ENCODE measurements at places on chromosomes 2 and 18.

- no peak for DNase-seq
These were observed 92.4 kb downstream of the GLI2 start for GRCh38 chr2:120828066-120828465.

GRCh38 chr2:86372641-86373502 lies 35.4 kb upstream of the REEP1 start:
- peak; percentile 20 for DNase-seq

GRCh38 chr2:144383571-144384100 lies 136.3 kb downstream of the ZEB2 start:
- no peak for DNase-seq

GRCh38 chr2:66846887-66847286 lies 412.0 kb downstream of the MEIS1 start:
- no peak for DNase-seq

- no peak for DNase-seq
These were observed 125.0 kb downstream of the KCNE4 start for GRCh38 chr2:223176970-223177369.

GRCh38 chr18:44735096-44735495 lies 54.4 kb downstream of the SETBP1 start:
- DNase-seq: no peak

DNA sequence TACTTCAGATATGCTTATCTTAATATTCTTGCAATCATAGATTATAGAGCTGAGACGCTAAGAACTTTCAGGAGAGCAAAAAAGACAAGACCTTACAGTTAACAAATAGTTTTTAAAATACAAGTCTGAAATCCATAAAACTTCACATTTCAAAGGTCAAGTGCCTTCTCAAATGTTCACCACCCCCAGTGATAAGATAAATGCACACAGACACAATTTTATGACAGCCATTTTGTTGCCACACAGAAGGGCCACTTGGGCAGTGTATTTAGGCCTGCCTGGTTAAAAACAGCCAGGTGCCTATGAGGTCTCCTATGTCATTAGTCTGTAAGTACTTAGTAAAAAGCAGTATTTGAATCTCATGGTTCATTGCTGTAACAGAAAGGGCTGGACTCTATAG lies 8.1 kb upstream of the PSTPIP2 start:
- DNase-seq: no peak

- DNase-seq: no peak
These were observed 190.8 kb downstream of the TMEM247 start for GRCh38 chr2:46669996-46670793.

- no peak for DNase-seq
These were observed 84.2 kb downstream of the TGFA start for GRCh38 chr2:70469435-70469834.

DNA sequence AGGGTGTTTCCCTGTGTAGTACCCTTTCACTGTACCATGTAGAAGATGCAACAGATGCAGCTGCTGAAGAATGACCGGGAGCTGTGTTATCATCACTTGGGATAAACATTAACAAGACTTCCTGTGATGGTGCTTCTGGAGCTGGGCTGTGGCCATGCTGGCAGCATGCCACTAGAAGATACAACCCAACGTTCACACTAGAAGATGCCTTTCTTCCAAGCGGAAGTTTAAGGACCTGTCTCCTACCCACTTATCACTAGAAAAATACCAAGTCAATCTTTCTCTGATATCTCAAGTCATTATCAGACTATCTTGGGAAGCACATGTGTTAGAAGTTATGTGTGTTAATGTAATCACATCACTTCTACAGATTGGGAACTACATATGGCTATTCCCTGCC lies 953.5 kb downstream of the CNTNAP5 start:
- DNase-seq: no peak

DNA sequence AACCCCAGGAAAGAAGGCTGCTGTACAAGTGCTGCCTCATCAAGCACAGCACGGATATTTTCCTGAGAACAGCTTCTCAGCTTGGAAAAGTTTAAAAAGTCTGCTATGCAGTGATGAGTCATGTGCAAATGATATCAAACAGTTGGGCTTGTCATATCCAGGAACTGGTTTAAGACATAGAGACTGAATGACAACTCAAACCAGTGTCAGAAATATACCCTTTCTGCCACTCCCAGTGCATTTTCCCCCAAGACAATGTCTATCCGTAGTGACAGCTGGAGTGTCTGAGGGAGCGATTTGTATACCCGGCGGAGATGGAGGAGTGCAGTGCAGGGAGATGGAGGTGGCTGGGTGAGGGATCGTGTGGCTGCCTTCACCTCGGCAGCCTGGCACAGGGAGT lies 28.2 kb downstream of the SOX11 start:
- no peak for DNase-seq

DNA sequence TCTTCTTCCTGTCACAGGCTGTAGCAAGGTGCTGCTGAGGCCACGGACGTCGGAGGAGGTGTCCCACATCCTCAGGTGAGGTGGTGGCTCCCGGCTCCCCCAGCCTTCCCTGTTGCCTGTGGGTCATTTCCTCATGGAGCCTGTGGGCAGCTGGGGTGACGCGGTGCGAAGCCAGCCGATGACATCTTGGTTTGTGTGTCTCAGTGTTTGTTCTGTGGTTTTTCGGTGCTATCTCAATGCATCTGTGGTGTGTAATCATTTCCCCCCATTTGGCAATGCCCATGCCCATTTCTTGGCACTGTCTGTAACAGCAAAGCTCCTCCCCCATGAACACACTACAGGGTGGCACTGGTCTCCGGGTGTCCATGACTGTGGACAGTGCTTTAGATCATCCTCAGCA lies 6.6 kb downstream of the D2HGDH start:
- peak; percentile 46 for DNase-seq

DNA sequence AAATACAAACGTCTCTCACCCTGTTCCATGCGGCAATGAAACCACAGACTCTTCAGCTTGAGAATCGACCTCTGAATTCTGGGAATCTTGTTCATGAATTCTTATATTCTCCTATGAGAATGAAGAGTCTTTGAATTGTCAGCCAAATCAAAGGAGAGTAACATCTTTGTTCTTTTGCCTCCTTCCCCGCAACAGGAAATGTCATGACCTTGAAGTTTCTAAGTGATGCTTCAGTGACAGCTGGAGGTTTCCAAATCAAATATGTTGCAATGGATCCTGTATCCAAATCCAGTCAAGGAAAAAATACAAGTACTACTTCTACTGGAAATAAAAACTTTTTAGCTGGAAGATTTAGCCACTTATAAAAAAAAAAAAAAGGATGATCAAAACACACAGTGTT lies 21.8 kb downstream of the TNFAIP6 start:
- no peak for DNase-seq

- no peak for DNase-seq
These were observed 37.5 kb upstream of the PTH2R start for GRCh38 chr2:208369091-208369490.

GRCh38 chr18:5058768-5059695 lies 138.0 kb downstream of the AKAIN1 start:
- DNase-seq: peak; percentile 29

DNA sequence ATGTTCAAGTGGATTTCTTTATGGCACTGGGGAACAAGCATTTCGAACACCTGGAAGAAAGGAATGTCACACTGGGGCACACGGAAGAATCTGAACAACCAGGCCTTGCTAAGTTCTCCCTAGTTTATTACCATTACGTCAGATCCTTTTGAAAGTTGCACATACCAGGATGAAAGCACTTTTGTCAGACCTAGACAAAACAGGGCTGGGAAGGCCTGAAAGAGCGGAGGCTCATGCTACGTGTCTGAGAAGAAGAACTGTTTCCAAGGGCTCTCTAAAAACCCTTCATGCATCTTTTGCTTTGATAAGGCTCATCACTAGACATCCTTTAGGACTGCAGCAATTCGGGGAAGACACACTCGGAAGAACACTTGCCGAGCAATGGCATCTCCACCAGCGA lies 15.4 kb upstream of the SLC25A52 start:
- DNase-seq: no peak

DNA sequence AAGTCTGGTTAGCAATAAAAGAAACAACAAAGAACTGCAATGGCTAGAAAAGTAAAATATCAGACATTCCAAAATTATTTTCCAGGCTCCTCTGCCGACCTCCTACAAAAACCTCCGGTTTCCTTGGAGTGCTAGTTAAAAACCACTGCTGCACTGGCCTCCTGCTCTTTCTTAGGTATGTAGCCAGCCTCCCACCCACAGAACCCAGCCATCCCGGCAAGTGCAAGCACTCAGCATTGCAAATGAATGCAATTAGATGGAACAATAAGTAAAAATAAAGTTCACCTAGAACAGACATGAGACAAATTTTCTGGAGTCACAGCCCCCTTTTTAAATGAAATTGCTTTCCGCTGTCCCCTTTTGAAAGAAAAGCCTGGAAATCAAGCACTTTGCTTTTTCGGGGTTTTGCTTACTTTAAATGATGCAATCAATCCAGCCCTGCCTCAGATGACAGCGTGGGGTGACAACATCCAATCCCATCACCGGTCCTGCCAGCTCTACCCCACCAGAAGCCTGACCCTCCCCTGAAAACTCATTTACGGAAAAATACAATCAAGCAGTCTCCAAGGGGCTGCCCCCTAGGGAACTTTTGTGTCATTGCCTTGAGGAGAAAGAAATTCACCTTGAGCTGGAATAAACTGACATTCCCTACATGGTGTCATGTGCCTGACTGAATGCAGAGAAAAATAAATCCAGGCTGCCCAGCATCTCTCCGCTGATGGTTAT lies 199.8 kb downstream of the EPHA4 start:
- no peak for DNase-seq

- DNase-seq: no peak
These were observed 159.8 kb downstream of the METTL4 start for GRCh38 chr18:2411381-2411960.

DNA sequence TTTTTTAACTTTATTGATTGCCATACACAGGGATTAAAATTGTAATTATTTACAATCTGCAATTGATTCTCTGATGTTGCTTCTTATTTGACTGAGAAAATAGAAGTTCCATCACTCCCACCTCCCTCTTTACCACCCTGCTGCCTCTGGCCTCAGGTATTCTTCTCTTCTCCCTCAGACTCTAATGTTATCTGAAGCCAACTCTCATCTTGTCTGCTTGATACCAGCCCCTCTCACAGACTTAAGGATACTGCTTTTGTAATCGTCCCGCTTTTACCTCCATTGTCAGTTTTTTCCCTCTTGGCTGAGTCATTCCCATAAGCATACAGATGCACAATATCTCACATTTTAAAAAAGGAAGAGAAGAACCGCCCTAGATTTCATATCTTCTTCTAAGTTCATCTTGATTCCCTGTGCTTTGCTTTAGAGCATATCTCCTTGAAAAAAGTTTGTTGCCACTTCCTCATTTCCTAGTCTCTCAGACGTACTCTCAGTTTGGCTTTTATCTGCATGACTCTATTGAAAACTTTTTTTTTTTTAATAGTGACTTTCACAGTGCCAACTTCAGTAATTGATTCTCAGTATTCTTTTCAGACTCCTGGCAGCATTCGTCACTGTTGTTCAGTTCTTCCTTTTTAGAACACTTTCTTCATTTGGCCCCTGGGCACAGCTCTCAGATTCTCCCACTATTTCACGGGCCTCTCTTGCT lies 31.1 kb downstream of the SPAG16 start:
- DNase-seq: no peak

GRCh38 chr18:41226186-41226585 lies 728.8 kb upstream of the PIK3C3 start:
- no peak for DNase-seq

GRCh38 chr2:112960230-112960825 lies 17.5 kb upstream of the IL36G start:
- DNase-seq: no peak

- no peak for DNase-seq
These were observed 22.0 kb upstream of the INHBB start for GRCh38 chr2:120323807-120324399.

- DNase-seq: no peak
These were observed 1.7 kb downstream of the SLC8A1 start for GRCh38 chr2:40450066-40450795.

DNA sequence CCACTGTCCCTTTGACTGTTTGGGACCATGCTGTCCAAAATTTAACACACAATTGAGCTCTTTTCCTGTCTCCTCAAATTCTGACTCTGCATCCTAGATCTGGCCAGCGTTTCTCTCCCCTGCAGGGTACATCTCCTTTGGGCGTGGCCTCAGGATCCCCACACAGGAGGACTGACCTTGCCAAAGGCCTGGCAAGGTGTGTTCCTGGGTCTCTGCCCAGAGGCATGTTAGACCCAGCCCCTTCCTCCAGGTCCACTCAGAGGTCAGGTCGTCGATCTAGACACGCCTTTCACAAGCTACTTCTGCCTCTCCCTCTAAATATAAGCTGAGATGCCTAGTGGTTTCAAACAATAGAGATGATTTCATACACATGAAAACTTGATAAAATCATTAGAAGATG lies 45.4 kb upstream of the SMIM21 start:
- DNase-seq: no peak

DNA sequence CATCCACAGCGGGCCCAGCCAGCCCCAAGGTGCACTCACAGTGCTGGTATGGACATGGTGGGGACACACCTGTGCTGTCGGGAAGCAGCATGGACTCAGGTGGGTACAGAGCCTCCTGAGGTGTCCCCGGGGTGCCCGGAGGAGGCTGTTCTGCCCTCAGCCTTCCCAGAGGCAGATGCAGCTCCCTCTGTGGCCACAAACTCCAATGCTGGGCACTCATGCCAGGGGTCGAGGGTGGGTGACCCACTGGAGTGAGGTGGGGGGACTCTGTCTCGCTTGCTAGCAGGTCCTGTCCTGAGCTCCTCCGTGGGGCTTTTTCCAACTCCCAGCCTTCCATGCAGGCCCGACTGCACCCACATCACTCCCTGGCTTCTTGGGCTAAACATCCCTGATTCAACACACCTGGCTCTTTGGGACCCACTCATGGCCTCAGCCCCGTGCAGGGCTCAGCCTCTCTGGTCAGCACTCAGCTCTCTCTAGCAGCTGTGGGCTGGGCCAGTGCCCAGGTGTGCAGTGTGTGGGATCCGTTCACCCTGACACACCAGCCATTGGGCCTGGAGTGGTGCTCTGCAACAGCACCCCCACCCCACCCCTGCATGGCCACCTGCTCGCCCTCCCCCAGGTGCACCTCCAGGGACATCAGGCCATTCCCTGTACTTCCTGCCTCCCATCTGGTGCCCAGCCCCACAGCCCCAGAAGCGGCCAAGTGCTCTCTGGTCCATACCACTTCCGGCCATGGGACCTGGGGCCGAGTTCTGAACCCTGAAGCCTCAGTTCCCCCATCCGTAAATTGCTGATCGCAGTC lies 16.0 kb downstream of the RAMP1 start:
- DNase-seq: no peak

All from activated naive CD8-positive, alpha-beta T cell treated with anti-CD3 and anti-CD28 coated beads, Interleukin-2, amount 50 U/mL, for 24 hours (primary cell).